Type B pancreatic cell (in vitro differentiated cells): ENCODE measurements at places on chromosomes 11 and 22.

GRCh38 chr11:81987829-81988472 is 745.7 kb downstream of the FAM181B start:
- DNase-seq, result no peak

- no peak for DNase-seq
These were observed 65.4 kb downstream of the PPP6R3 start for GRCh38 chr11:68525930-68526329.

- peak; percentile 51 for DNase-seq
These were observed 395.3 kb downstream of the BRD1 start for GRCh38 chr22:49432211-49432896.

- DNase-seq, result no peak
These were observed 2.4 kb upstream of the DENND6B start for GRCh38 chr22:50329236-50329635.

DNA sequence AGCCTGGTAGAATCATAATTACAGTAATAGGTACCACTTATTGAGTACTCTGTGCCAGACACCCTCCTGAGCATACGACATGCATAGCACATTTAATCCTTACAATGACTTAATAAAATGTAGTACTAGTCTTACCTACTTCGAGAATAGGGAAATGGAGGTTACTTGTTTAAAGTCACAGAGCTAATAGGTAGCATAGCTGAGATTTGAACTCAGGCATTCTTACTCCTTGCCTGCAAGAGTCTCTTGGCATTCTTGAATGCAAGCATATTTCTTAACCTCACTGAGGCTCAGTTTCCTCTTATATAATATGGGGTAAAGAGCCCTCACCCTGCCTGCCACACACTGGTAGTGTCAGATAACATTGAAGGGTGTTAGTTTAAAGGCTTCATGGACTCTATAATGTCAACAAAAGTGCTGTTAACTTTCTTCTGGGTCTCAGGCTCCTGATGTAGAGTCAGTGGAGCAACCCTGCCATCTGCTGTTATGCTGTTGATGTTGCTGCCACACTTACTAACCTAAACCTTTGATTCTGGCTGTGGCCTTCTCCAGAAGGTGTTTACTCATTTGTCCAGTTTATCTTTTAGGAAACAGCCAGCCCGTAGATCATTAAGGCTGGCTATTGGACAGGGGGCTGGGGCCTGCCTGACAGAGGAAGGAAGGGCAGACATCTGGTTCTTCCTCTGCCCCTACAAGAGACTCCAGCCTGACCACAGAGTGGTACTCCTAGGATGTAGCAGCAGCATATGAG is 18.9 kb downstream of the LIMK2 start:
- no peak for DNase-seq

DNA sequence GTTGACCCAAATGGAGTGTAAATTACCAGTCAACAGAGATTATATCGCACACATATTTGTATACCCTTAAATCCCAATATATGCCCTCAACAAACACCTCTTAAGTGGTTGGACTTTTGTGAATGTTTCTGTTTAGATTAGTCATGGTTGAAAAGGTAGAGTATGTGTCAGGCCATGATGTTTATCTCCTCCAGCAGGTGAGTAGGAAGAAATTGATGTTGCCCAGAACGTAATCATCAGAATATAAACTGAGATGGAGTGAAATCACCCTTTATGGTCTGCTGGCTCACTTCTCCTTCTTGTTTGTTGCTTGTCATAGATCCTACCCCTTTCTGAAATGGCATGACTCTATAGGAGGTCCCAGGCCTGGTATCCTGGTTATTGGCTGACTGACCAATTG is 431.8 kb downstream of the ETS1 start:
- DNase-seq, result no peak
